Fibroblast of the aortic adventitia (primary cell): ENCODE measurements at places on chromosomes 2 and 18. TPM values are rescaled to one million over a fixed set of nuclear protein-coding genes. Genes with fewer than 3 reads are reported as not detected.

The ADNP2 gene
- 8.7 and 23.9 TPM in 2 replicates for total RNA-seq

The BCL11A gene
- total RNA-seq, result 0.09 TPM in 1 of 2 replicates, not detected in the other

The SNTG2 gene
- 0.09 TPM in 1 of 2 replicates, not detected in the other for total RNA-seq

The FMNL2 gene
- total RNA-seq, result 23.6 and 28.0 TPM in 2 replicates

The NXPH2 gene
- 1.3 TPM in 1 of 2 replicates, not detected in the other for total RNA-seq

The KATNAL2 gene
- total RNA-seq, result 2.7 and 10.4 TPM in 2 replicates

The ASXL3 gene
- total RNA-seq, result 0.54 TPM in 1 of 2 replicates, not detected in the other

The AOX1 gene
- total RNA-seq, result 23.6 and 84.0 TPM in 2 replicates

The C2orf78 gene
- not detected in 2 replicates for total RNA-seq

The DHRS9 gene
- 0.36 TPM in 1 of 2 replicates, not detected in the other for total RNA-seq

The MZT2A gene
- total RNA-seq, result 66.8 and 172 TPM in 2 replicates

The MYL12B gene
- 77.4 and 415 TPM in 2 replicates for total RNA-seq

The ITGB6 gene
- under 0.01 TPM in 1 of 2 replicates, not detected in the other for total RNA-seq

The TRABD2A gene
- 0.33 and 1.6 TPM in 2 replicates for total RNA-seq

The INPP1 gene
- total RNA-seq, result 9.2 and 11.8 TPM in 2 replicates

The C2orf68 gene
- total RNA-seq, result 4.6 and 22.2 TPM in 2 replicates

The CYP26B1 gene
- 2.5 and 8.6 TPM in 2 replicates for total RNA-seq

The ESCO1 gene
- total RNA-seq, result 15.6 and 26.0 TPM in 2 replicates

The SP140 gene
- 0.09 and 0.41 TPM in 2 replicates for total RNA-seq

The FBLN7 gene
- total RNA-seq, result 3.2 and 7.8 TPM in 2 replicates

The EMILIN1 gene
- total RNA-seq, result 81.3 and 153 TPM in 2 replicates

The SP100 gene
- 151 and 169 TPM in 2 replicates for total RNA-seq

The TNS1 gene
- 54.5 and 116 TPM in 2 replicates for total RNA-seq

The PDE11A gene
- total RNA-seq, result not detected in 2 replicates

The PRKCE gene
- 12.5 and 17.9 TPM in 2 replicates for total RNA-seq

The CCDC68 gene
- total RNA-seq, result 0.16 and 7.4 TPM in 2 replicates

The BUB1 gene
- 5.9 and 35.2 TPM in 2 replicates for total RNA-seq

The VPS54 gene
- total RNA-seq, result 8.4 and 18.1 TPM in 2 replicates

The IL36B gene
- total RNA-seq, result not detected in 2 replicates

The ANKZF1 gene
- total RNA-seq, result 23.7 and 64.5 TPM in 2 replicates

The SLC40A1 gene
- 19.7 and 306 TPM in 2 replicates for total RNA-seq

The MALL gene
- total RNA-seq, result 10.1 and 442 TPM in 2 replicates

The BOK gene
- 15.3 and 21.4 TPM in 2 replicates for total RNA-seq

The COL4A3 gene
- 0.08 and 1.3 TPM in 2 replicates for total RNA-seq

The CCL20 gene
- not detected in 2 replicates for total RNA-seq

The PASK gene
- 3.8 and 21.9 TPM in 2 replicates for total RNA-seq

The LINC00305 gene
- total RNA-seq, result not detected in 2 replicates

The CAPG gene
- 131 and 144 TPM in 2 replicates for total RNA-seq

The DSG4 gene
- total RNA-seq, result not detected in 2 replicates
